ENCODE measurements at places on chromosomes 4 and X.
A peak's percentile ranks its signal among the peaks of the same experiment; 100 is the strongest.

GRCh38 chr4:103075894-103076746 is 441 bp downstream of the SLC9B2 start:
- peak; percentile 52 for DNase-seq

GRCh38 chr4:146469022-146469421 is 52.7 kb downstream of the SLC10A7 start:
- no peak for DNase-seq

DNA sequence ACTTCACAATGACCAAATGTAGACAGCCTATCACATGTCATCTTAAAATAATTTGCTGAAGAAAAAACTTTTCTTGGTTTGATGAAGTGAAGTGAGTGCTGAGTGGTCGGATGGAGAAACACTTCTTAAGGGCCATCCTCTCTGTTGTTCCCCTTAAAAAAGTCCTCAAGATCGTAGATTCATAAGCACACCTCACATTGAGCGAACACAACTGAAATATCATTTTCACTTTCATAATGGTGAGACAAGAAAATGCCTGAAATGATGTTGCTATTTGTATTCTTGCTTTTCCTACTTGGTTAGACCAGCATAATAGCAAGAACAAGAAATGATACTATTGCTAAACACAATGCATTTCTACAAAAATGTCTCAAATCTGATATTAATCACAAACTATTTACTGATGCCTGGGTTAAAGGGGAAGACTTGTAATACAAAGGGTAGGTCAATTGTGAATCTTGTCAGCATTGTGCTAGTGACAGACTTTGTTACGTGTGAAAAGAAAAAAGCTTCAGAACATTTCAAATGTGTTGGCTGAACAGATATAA is 305.6 kb upstream of the NR3C2 start:
- no peak for DNase-seq

- DNase-seq: no peak
Measured at GRCh38 chr4:180134091-180134866, 2108.9 kb upstream of the TENM3 start.

GRCh38 chrX:31334997-31335396 is 263.2 kb upstream of the FTHL17 start:
- DNase-seq: no peak
